Adrenal gland (tissue), 19 donors: ENCODE measurements at places on chromosomes 2 and 18. TPM values are rescaled to one million over a fixed set of nuclear protein-coding genes. Genes with fewer than 3 reads are reported as not detected.
A peak's percentile ranks its signal among the peaks of the same experiment; 100 is the strongest.

DNA sequence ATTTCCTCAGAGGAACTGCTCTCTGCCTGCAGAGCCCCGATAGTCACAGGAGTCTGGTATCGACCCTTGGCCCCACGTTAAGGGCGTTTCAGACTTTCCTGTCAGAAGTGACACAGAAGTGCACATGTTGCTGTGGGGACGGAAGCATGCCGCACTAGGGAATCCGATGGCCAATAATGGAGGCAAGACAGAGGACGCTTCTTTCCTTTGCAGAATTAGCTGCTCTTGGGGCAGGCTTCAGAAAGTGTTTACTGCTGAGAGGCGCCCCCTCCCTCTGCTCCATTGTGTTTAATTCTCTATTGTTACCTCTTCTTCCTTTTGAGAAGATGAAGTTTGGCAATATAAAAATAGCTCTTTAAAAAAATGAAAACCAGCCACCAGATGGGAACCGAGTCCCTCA is 118.6 kb upstream of the EML6 start:
- no peak for DNase-seq
- H3K27ac ChIP-seq, result peak overlapping the region; percentile 65
- H3K4me3 ChIP-seq, result no peak overlapping the region
- no peaks in the 10 kb centered on the region for H3K36me3 ChIP-seq
- peaks cover 50% of the 10 kb centered on the region for H3K4me1 ChIP-seq
- H3K27me3 ChIP-seq, result no peaks in the 10 kb centered on the region

GRCh38 chr2:126884861-126885750 is 13.6 kb upstream of the TEX51 start:
- no peak overlapping the region for H3K4me3 ChIP-seq
- no peaks in the 10 kb centered on the region for H3K4me1 ChIP-seq
- no peak for DNase-seq
- no peaks in the 10 kb centered on the region for H3K36me3 ChIP-seq
- H3K27ac ChIP-seq, result no peak overlapping the region
- H3K27me3 ChIP-seq, result no peaks in the 10 kb centered on the region

The TRIM43 gene
- total RNA-seq, result not detected

The PLCD4 gene
- total RNA-seq, result 0.90 TPM

DNA sequence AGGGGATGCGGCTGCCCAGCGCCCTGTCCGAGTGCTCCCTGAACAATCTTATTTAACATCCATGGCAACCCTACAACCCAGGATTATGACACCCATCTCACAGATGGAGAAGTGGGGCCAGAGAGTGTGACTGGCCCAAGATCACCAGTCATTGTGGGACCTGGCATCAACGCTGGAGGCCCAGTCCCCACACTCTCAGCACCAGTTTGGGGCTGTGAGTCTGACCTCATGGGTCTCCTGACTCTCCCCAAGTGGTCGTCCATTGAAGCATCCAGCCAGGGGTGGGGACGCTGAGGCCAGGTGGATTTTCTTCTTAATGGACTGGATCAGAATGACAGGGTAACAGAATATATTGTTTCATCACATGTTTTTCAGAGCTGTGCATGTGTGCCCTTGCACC is 24.5 kb downstream of the MAL start:
- no peak overlapping the region for H3K27ac ChIP-seq
- H3K36me3 ChIP-seq, result no peaks in the 10 kb centered on the region
- DNase-seq, result no peak
- no peaks in the 10 kb centered on the region for H3K27me3 ChIP-seq
- no peaks in the 10 kb centered on the region for H3K4me1 ChIP-seq

DNA sequence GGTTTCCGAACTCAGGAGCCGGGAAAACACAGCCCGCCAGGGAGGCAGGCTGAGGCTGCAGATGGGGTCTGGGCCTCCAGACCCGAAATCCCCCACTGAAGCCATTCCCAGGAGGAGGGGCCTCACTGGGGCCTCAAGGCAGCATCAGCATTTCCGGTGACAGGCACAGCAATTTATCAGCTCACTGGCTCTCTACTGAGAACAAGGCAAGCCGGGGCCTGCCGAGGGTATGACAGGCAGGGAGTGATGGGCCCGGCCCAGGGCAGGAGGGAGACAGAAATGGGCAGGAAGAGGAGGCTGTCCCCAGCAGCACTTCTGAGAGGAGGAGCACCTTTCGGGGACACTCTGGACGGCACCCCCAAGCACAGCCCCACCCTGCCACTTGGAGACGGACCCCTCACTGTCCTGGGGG is 12.5 kb downstream of the SDC1 start:
- no peaks in the 10 kb centered on the region for H3K27me3 ChIP-seq
- H3K36me3 ChIP-seq, result no peaks in the 10 kb centered on the region
- peaks cover 16% of the 10 kb centered on the region for H3K4me1 ChIP-seq
- peak; percentile 70 for DNase-seq
- peak overlapping the region; percentile 88 for H3K27ac ChIP-seq

GRCh38 chr2:212669761-212670160 is 131.2 kb upstream of the ERBB4 start:
- H3K36me3 ChIP-seq, result no peaks in the 10 kb centered on the region
- no peak overlapping the region for H3K4me3 ChIP-seq
- no peak overlapping the region for H3K27ac ChIP-seq
- no peaks in the 10 kb centered on the region for H3K4me1 ChIP-seq
- no peaks in the 10 kb centered on the region for H3K27me3 ChIP-seq

The HOXD12 gene
- total RNA-seq, result not detected

- H3K27me3 ChIP-seq, result no peaks in the 10 kb centered on the region
- H3K4me3 ChIP-seq, result no peak overlapping the region
- no peak for DNase-seq
- H3K27ac ChIP-seq, result no peak overlapping the region
- no peaks in the 10 kb centered on the region for H3K36me3 ChIP-seq
These were observed 82.1 kb downstream of the OLA1 start for GRCh38 chr2:174166261-174166660.

The SKOR2 gene
- total RNA-seq, result not detected

DNA sequence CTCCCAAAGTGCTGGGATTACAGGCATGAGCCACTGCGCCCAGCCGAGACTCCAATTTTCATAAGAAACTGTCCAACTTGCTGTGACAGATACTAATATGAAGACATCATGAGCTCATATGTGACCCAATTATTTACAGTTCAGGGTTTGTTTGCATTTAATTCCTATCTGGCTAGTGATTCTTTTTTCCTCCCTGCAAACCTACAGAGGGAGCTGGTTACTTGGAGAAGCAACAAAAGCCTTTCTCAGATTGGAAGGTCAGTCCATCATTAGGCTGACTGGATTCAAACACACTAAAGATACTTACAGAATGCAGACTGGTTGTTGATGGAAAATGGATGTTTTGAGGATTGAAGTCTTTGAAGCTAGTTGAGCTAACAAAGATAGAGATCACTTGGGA is 176.4 kb downstream of the ANKRD44 start:
- no peaks in the 10 kb centered on the region for H3K36me3 ChIP-seq
- no peak for DNase-seq
- no peak overlapping the region for H3K4me3 ChIP-seq
- no peak overlapping the region for H3K27ac ChIP-seq

- no peak overlapping the region for H3K27ac ChIP-seq
- H3K4me1 ChIP-seq, result peaks cover 8% of the 10 kb centered on the region
- DNase-seq, result no peak
- H3K36me3 ChIP-seq, result no peaks in the 10 kb centered on the region
- no peaks in the 10 kb centered on the region for H3K27me3 ChIP-seq
- no peak overlapping the region for H3K4me3 ChIP-seq
These were observed 32.6 kb upstream of the AGPS start for GRCh38 chr2:177359836-177360595.

GRCh38 chr18:62425465-62426190 is 97.2 kb upstream of the ZCCHC2 start:
- peak overlapping the region; percentile 59 for H3K27ac ChIP-seq
- H3K4me1 ChIP-seq, result peaks cover 10% of the 10 kb centered on the region
- no peaks in the 10 kb centered on the region for H3K36me3 ChIP-seq
- H3K27me3 ChIP-seq, result no peaks in the 10 kb centered on the region
- peak; percentile 95 for DNase-seq
- no peak overlapping the region for H3K4me3 ChIP-seq

The EVX2 gene
- total RNA-seq, result not detected

GRCh38 chr2:136005462-136006196 is 20.2 kb upstream of the DARS1 start:
- H3K27me3 ChIP-seq, result no peaks in the 10 kb centered on the region
- H3K36me3 ChIP-seq, result no peaks in the 10 kb centered on the region
- DNase-seq, result no peak
- H3K4me3 ChIP-seq, result no peak overlapping the region
- no peak overlapping the region for H3K27ac ChIP-seq

DNA sequence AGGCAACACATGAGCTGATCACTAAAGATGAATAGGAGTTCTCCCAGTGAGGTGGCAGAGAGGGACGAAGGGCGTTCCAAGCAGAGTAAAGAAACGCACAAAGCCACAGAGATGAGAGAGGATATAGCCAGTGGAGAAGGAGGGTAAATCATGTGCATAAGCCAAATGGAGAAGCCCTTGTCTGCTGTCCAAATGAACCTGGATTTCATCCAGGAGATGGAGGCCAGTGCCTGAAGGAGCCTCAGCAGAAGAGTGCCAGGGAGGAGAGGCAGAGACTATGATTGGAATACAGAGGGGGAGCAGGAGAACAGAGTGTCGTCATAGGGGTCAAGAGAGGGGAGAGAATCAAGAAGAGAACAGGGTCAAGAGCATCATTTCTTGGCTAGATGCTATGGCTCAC is 48.9 kb upstream of the STPG4 start:
- peaks cover 21% of the 10 kb centered on the region for H3K4me1 ChIP-seq
- no peak overlapping the region for H3K27ac ChIP-seq
- H3K27me3 ChIP-seq, result no peaks in the 10 kb centered on the region
- no peak overlapping the region for H3K4me3 ChIP-seq

The STAM2 gene
- total RNA-seq, result 23.7 TPM
